ENCODE measurements at places on chromosomes 1 and 21.

- peak; percentile 28 for DNase-seq
Observed at GRCh38 chr21:38660333-38661196, 145.2 kb upstream of the ETS2 start.

DNA sequence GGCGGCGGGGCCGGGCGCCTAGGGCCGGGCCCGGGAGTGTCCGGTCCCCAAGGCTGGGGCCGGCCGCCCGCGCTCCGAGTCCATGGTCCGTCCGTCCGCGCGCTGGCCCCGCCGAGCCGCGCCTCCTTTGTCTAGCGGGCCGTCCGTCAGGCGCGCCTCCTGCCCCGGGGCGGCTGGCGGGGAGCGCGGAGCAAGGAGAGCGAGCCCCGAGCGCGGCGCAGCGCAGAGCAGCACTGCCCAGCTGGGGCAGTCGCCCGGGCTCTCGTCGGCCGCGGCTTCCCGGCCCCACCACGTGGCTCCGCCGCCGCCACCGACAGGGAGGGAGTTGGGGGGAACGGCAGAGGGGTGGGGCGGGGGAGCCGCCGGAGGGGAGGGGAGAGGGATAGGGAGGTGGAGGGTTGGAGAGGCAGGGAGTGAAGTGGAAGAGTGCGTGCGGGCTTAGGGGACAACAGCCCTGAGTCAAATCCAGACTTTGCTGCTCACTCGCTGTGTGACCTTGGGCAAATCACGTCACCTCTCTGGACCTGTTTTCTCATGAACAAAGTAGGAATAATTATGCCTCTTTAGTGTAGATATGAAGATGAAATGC, at the start of gene NKAIN1:
Gene NKAIN1 (minus strand): TSS at position 235 of the 589 bp plus-strand sequence. CDS start 340 bp downstream, outside the sequence.
- peak; percentile 52 for DNase-seq

DNA sequence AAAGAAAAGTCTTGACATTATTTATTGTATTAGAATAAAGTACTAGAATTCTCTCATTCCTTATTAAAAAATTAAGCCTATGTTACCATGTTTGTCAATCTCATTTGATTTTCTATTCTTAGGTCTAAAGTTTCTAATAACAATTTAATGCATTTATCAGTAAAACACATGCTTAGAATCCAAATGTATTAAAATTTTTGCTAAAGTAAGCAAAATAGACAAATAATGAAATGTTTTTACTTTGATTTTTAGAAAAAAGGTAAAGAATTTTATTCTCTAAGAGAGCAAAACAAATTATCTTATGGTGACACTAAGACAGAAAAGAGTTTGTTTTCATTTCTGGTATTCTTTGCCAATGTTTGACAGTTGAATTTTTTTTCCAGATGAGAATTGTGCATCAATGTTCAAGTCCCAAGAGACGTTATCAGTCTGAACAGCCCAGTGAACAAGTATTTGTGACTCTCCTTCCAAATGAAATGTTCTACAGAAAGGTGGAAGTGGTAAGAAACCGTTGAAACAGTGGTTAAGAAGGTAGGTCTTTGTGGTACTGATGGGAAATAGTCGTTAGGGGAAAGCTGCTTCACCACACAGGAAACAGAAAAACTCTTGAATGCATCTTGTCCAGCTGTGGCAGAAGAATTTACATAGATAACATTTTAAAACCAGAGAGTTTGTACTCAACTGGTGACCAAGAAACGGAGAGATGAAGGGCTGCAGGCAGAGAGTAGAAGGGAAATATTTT, 402.5 kb downstream of the PTPRC start:
- DNase-seq: no peak

GRCh38 chr1:56081173-56081572, 498.2 kb downstream of the PLPP3 start:
- DNase-seq: peak; percentile 78

DNA sequence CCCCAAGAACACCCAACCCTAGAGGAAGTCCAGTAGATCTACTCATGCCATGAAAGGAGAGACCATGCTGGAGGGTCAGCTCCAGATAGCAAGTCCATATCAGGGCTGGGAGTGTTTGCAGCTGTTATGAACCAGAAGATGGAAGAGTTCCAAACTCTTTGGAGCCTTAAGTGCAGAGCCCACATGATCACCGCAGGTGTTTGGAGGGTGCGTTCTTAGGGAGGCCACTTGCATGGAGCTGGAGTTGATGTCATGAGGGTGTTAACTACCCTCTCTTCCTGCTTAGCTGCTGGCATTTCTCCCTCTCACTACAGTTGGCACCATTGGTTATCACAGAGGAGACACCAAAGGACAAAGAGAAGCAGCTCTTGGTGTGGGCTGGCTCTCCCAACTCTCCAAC, 616.9 kb downstream of the AJAP1 start:
- DNase-seq: peak; percentile 21

DNA sequence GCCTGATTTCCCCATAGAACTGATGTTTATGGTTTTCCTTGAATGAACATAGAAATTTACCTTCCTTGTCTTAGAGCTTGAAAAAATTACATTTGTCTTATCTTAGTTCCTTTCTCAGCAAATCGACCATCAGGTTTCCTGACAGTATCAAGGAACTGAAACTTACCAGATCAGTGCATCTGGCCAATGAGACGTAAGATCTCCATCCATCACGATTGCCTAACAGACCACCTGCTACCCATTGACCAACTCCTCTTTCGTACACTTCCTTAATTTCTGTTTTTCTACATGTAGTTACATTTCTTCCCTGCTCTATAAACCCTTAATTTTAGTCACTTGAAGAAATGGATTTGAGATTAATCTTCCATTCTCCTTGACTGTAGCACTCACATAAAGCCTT, 57.4 kb upstream of the TMPRSS15 start:
- DNase-seq: no peak

GRCh38 chr21:42624095-42624790, 29.2 kb upstream of the PDE9A start:
- no peak for DNase-seq

- no peak for DNase-seq
Observed at GRCh38 chr1:29171089-29171488, 10.6 kb downstream of the SRSF4 start.

DNA sequence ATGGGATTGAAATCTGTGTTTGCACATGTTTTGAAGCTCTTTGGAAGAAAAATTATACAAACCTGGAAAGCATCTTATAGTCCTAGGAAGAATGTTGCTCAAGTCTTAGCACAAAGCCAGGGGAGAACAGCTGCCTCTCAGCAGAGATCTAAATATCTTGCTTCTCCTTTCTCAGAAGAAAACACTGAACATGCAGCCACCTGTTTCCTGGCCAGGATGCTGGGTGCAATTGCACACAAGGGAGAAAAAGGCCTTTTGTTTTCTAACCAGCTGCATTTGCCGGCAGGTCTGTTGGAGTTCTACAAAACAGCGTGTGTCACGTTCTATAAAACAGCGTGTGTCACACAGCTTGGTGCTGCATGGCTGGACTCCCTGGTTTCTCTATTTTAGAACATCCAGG, 259.6 kb upstream of the PLD5 start:
- DNase-seq: peak; percentile 62

DNA sequence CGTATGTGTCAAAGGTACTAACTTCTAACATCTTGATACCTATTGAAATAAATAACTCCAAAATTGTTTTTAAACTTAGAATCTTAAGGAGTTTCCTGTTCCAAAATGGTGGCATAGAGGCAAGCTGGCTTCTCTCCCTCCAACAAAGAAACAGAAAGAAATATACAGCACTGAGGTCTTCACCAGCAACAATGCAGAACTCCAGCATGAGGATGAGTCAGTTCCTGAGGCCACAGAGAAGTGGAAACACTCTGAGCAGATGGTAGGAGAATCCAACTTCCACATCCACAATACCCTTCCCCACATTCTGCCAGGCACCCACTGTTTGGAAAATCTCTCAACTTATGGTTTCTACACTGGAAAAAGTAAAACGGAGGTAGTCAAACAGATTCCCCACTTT, 12.2 kb upstream of the PPIH start:
- DNase-seq: no peak

- DNase-seq: no peak
Observed at GRCh38 chr1:7988576-7988975, 27.1 kb downstream of the PARK7 start.

GRCh38 chr1:21302747-21303715, 12.8 kb upstream of the ECE1 start:
- peak; percentile 46 for DNase-seq

GRCh38 chr1:42940851-42941639, 17.6 kb downstream of the SLC2A1 start:
- DNase-seq: no peak

DNA sequence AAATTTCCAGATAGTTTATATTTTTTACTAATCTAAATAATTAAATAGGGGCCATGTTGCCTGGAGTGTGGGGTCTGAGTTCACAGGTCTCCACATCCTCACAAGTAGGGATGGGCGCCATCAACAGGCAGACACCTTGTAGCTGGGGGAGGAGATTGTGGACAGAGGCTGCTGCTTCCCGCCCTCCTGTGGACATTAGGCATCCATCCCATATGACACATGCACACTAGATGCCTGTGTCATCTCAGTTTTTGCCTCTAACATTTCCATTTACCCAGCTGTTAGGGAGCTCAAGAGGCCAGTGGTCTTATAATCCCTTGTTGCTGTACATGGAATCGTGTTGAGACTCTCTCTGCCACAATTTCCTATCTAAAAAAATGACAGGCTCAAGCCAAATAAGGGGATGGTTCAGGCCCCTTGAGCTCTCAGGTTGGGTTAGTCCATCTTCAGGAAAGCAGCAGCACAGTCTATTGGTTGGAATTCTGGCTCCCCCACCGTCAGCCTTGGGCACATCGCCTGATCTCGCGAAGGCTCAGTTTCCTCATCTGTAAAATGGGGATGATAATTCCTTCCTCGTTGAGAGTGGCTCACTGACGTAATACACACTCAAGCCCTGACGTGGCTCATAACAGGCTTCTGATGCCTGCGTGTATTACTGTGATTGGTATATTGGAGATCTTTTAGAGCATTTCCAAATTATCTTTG, 13.6 kb downstream of the LHX4 start:
- no peak for DNase-seq

DNA sequence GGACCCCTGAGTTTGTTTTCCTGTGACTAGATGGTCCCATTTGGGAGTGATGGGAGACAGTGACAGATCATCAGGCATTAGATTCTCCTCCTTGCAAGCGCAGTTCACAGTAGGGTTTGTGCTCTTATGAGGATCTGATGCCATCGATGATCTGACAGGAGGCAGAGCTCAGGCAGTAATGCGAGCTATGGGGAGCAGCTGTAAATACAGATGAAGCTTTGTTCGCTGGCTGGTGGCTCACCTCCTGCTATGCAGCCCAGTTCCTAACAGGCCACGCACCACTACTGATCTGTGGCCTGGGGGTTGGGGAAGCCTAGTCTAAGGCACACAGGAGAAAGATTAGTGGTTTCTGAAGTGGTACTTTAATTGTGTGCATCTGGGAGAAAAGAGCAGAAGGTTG, 7.1 kb upstream of the PLPP3 start:
- DNase-seq: no peak

- no peak for DNase-seq
Observed at GRCh38 chr1:8951231-8951630, 5.6 kb downstream of the CA6 start.

DNA sequence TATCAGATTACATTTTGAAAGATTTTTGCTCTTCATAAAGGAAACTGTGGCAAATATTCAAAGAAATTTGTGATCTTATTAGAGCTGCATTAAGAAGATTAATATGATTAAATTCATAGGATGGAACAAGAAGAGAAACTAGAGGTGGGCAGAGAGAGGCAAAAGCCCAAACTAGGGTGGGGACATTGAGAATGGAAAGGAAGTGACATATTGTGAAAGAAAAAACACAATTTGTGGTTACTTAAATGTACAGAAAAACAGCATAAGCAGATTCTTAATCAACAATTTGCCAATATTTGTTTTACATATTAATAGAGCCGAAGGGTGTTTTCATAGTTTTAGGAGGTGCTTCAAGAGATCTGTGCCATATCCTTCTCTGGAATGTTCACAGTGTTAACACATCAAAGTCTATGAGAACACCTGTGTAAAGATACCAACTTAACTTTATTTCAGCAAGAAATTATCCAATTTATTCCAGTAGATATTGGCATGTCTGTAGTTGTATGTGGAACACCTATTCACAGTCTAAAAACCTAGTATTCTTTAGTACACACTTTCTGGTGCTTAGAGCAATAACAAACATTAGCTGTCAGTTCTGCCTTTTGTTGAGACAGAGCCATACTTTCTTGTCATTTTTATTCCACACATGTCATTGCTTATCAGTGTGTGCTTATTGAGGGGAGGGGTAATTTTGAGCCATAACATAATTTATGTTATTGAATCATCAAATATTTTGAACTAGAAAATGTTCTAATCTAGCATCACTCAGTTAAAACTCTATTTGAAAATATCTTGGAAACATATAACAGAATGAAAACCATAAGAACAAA, 401.5 kb downstream of the PTPRC start:
- DNase-seq: no peak

DNA sequence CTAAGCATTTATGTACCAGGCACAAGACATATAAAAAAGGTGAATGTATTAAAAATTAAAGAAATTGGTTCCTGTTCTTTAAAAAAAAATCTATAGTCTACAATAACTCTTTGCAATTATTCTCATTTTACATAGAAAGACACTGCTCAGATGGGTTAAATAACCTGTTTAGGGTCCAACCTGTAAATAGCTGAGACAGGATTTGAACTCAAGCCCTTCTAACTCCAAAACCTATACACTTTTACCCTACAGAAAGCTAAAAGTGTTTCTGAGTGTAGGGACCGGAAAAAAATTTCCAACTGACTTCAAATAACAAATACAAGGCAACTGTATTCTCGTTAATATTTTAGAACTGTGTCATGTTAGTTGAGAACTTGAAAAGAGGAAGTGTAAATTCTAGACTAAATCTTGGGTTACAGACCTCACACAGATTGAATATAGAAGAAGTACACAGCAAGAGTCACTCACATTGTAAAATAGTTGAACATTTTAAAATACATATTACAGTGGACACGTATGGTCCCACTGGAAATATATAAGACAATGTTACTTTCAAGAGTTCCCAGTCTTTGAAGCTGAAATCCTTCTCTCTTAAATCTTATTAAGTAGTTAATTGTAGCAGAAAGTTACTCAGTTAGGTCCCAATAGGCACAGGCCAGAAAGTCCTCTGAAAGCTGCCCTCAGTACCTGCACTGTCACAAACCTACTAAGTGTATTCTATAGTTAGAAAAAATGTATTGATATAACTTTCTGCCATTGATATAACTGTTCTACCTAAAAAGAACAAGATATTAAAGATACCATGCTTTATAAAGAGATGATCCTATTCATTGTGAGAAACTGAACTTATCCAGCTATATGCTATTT, 7.3 kb downstream of the EDEM3 start:
- DNase-seq: no peak

GRCh38 chr1:8517661-8518489, 200.0 kb downstream of the SLC45A1 start:
- DNase-seq: peak; percentile 68

DNA sequence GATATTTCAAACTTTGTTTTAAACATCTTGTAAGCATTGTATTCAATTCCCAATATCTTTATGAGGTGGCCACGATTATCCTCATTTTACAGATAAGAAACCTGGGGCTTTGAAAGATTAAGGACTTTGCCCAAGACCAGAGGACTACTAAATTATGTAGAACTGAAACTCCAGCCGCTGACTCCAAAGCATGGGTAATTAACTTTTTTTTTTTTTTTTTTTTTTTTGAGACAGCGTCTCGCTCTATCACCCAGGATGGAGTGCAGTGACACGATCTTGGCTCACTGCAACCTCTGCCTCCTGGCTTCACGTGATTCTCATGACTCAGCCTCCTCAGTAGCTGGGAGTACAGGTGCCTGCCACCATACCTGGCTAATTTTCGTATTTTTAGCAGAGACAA, 68.7 kb downstream of the ALG14 start:
- no peak for DNase-seq
